ENCODE measurements at places on chromosomes 3 and 15.

GRCh38 chr15:89178307-89178977 lies 42.9 kb downstream of the RLBP1 start:
- no peak for DNase-seq

DNA sequence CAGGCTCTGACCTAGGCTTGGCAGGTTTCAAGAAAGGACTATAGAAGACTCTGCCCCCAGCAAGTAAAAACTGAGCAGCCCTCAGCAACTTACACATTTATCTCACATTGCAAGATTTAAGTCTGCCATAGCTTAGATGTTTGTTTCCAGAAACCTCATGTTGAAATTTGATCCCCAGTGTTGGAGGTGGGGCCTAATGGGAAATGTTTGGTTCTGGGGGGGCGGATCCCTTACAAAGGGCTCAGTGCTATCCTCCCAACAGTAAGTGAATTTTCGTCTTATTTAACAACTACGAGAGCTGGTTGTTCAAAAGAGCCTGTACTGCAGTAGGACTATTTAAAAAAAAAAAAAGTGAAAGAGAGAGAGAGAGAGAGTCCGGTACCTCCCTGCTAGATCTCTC lies 125.2 kb upstream of the PROK2 start:
- no peak for DNase-seq

GRCh38 chr3:24953060-24953771 lies 458.6 kb upstream of the THRB start:
- no peak for DNase-seq

DNA sequence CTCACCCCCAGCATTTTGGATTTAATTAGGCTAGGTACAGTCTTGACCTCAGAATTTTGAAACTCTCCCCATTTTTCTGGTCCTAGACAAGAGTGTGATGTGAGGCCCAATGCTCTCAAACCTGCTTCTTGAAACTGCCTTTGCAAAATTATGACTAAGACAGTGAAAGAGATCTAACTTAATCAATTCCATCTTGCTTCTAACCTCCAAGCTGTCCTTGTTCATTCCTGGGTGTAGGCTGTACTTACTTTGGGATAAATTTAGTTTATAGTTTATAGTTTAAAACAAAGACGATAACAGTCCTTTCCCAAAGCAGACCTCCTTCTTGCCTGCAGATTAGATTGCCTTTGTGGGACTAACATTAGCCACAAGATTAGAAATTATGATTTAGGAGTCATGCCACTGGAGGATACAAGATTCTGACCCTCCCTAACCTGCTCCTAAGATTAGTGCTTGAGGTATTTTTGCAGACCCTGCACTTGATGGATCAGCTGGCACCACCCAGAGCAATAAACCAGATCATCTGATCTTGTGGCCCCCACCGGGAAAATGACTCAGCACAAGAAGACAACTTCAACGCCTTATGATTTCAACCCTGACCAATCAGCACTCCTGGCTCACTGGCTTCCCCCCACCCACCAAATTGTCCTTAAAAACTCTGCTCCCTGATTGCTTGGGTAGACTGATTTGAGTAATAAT lies 59.6 kb downstream of the CD200R1L start:
- no peak for DNase-seq

- no peak for DNase-seq
Measured at GRCh38 chr3:55252921-55253320, 234.2 kb downstream of the WNT5A start.

GRCh38 chr15:64621056-64621455 lies 154.3 kb downstream of the RBPMS2 start:
- DNase-seq: no peak

DNA sequence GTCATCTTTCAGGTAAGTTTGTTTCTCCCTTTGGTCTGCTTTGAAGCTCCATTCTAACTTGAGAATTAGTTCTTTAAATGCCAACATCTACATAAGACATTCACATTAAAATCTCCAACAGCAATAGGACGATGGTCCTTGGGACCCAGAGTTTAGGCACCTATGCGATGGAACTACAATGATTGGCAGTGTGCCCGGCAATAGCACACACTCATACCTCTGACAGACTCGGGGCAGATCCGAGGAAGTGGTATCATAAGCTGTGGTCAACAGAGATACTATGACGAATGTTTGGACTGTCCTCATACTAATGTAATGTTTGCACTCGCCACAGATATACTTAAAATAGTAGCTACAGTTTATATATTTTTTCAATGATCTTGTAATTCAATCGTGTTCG lies 34.2 kb upstream of the NR2F2 start:
- DNase-seq: no peak

- DNase-seq: no peak
Measured at GRCh38 chr3:130915567-130916292, 21.8 kb downstream of the ATP2C1 start.

DNA sequence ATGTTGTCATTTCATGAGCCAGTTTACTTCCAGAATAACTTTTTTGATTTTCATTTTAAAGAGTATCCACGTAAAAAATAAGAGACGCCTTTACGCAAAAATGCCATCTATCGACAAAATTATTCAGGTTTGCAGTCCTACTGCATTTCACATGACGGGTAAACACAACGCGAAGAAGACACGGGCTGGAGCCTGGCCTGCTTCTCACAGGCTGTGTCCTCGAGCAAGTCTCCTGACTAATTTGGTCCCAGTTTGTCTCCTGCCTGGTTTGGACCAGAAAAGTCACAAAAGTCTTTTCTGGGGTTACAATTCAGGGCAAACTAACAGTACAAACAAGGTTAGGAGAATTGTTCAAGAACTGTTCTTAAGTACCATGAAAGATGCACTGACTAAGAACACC lies 51.7 kb downstream of the CHSY1 start:
- no peak for DNase-seq
